ENCODE measurements at places on chromosomes 7 and 10. TPM values are rescaled to one million over a fixed set of nuclear protein-coding genes. Genes with fewer than 3 reads are reported as not detected.

The PLXDC2 gene
- 3.4 TPM for total RNA-seq

The ASB10 gene
- total RNA-seq = not detected

The ICA1 gene
- 6.6 TPM for total RNA-seq

The LRIT1 gene
- not detected for total RNA-seq

The PDK4 gene
- 0.64 TPM for total RNA-seq

The CPA2 gene
- total RNA-seq = not detected

The THSD7A gene
- total RNA-seq = 0.48 TPM

The NPSR1 gene
- total RNA-seq = not detected

The LBX1 gene
- total RNA-seq = not detected

The KCND2 gene
- not detected for total RNA-seq

The PI4K2A gene
- 37.8 TPM for total RNA-seq

The CYP2C19 gene
- not detected for total RNA-seq

The ASIC3 gene
- not detected for total RNA-seq

The PAOX gene
- total RNA-seq = 4.0 TPM

The COL13A1 gene
- 0.72 TPM for total RNA-seq

The METTL27 gene
- total RNA-seq = not detected

The GALNT17 gene
- not detected for total RNA-seq

The EBLN1 gene
- total RNA-seq = not detected

The NAT16 gene
- total RNA-seq = not detected

The LRRC18 gene
- not detected for total RNA-seq

The SFTPA2 gene
- not detected for total RNA-seq

The NPY gene
- not detected for total RNA-seq

The GALNT11 gene
- 40.5 TPM for total RNA-seq

Measured in tracheal epithelial cell (primary cell).